ENCODE measurements at places on chromosomes 12 and 14.

GRCh38 chr12:95834572-95834971, 24.2 kb upstream of the SNRPF start:
- no peak for DNase-seq

- no peak for DNase-seq
Observed at GRCh38 chr12:94553130-94553519, 93.5 kb upstream of the CEP83 start.

DNA sequence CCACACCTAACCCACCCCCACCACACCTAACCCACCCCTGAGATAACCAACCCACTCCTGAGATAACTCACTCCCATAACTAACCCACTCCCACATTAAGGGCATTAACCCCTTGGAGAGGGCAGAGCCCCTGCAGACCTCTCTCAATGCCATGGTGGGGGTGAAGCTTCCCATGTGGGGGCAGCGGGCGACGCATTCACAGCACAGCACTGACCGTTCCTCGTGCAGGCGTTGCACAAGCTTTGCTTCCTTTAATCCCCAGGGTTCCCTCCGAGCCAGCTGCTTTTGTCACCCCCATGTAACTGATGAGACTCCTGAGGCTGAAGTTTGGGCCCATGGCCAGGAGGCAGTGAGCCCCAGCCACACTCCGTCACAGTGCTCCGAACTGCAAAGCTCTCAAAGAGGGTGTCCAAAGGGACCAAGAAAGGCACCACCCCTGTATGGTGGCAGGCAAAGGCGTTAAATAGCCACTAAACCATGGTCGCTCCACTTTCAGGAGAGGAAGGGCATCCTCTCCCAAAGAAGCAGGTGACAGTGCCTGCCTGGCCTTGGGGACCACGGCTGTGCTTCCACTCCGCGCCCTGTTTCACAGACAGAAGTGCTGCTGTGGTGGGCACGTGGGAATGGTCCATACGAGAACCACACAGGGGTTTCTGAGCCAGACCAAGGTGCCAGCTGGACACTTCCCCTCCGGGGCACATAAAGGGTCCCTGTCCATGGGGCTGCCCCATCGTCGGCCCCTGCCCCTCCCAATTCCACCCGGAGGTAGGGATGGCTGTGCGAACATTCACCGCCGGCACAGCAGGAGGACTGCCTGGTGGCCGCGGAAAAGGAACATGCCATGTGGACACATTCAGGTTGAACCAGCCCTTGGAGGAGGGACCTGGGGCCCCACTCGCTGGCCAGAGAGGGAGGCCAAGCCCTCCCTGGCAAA, 28.3 kb downstream of the GALNT9 start:
- DNase-seq: no peak

DNA sequence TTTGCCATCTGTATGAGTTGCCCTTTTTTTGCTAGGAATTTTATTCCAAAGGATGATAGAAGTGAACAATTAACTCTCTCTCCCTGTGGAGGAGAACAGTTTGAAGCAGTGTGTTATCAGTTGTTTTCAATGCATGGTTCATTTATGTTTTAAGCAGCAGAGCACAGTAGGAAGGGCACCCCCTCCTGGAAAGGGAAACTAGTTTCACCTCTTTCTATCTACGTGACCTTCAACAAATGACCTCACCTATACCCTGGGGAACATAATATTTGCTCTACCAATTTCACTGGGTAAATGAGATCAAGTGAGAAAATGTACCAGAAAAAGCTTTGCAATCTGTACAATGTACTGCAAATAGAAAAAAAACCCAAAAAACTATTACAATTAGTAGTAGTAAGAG, 5.4 kb upstream of the DCP1B start:
- DNase-seq: no peak

GRCh38 chr14:34134484-34134883, 183.6 kb upstream of the EGLN3 start:
- DNase-seq: no peak

- no peak for DNase-seq
Observed at GRCh38 chr14:73696466-73697400, 17.5 kb downstream of the PNMA1 start.

GRCh38 chr14:48129472-48129871, 454.1 kb upstream of the MDGA2 start:
- no peak for DNase-seq

DNA sequence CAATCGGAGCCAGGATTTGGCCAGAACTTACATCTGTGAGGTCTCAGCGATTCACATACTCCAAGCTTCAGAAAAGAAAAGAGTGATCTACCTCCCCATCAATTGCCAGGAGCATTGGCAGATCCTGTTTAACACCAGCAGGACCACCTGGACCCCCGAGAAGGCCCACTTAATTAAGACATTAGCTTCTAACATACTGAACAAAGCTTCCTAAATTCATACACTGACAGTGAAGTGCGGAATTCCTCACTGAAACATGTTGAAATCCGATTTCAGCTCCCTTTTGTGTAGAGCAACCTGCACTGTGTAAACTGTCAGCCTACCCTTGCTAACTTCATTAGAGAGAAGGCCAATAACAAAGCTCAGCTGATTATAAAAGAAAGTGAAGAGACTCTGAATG, 274.0 kb downstream of the NOVA1 start:
- DNase-seq: no peak

DNA sequence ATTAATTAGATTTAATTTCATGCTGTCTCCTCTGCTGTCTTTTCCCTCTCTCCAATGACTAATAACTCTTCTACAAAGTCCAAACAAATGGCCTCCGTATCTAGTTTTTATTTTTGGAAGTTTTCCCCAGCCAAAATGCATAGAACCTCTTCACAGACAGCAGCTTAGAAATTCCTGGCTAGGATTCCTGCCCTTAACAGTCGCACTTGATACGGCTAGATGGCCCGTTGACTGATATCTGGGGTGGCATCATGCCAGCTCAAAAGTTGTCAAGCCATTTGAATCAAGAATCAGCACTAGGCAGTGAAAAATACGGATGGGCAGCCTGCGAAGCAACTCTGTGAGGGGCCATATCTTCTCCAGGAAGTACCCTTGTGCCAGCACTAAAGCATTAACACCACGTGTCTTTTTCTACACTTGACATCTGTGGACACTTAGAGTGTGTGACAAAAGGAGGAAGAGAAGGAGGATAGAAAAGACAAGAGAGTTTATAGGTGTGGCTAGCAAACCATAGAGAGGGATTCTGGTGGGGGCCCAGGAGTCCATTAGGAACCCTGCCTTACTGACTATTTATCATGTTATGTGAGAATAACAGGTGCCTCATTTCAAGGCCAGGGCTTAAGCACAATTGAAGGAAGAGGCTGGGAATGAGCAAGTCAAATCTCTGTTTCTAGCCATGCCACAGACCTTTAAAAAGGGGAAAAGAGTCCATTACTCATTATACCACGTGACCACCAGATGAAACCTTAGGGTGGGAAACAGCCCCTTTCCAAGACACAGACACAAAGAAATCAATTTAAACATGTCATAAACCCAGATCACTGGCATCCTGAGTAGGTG, 39.2 kb upstream of the KRR1 start:
- DNase-seq: no peak

DNA sequence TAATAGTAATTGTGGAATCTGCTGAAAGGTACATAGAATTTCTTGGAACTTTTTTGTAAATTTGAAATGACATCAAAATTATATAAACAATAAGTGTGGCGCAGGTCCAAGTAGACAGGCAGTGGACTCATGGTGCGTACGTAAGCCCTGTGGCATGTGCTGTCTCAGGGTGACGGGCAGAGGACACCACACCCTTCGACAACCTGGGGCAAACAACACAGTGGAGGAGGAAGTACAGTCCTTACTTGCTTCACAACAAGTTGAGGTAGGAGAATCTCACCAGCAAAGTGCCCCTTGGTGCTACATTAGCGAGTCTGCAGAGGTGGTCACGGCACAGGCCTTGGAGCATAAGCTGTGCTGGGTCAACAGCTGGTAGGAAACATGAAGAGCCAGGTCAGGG, 180.9 kb downstream of the AEBP2 start:
- DNase-seq: no peak

- DNase-seq: no peak
Observed at GRCh38 chr12:88305254-88305890, 163.3 kb downstream of the TMTC3 start.

GRCh38 chr12:49375406-49375805, 8.1 kb downstream of the SPATS2 start:
- no peak for DNase-seq

- DNase-seq: no peak
Observed at GRCh38 chr12:72578327-72578726, 306.2 kb downstream of the TRHDE start.

GRCh38 chr14:47427629-47428028, 247.8 kb downstream of the MDGA2 start:
- DNase-seq: no peak

DNA sequence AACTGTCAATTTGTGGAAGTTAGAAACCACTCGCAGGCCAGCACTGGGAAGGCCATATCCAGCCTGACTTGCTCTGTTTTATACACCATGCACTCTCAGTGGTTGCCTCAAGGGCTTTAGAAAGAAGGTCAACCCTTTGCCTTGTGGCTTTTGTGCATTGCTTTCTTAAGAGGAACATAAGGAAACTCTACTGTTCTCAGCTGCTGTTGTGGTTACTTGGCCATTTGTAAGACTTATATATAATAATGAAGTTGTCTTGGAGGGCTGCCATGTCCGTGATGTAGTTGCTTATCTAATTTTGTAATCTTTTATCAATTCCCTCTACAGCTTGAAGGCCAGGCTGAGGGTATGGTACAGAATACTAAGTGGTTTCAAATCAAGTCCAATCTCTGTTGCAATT, 637.8 kb downstream of the DIO2 start:
- DNase-seq: no peak

Data from NCI-H1048 (cell line).